ENCODE measurements at places on chromosomes 7 and 10. TPM values are rescaled to one million over a fixed set of nuclear protein-coding genes. Genes with fewer than 3 reads are reported as not detected.

DNA sequence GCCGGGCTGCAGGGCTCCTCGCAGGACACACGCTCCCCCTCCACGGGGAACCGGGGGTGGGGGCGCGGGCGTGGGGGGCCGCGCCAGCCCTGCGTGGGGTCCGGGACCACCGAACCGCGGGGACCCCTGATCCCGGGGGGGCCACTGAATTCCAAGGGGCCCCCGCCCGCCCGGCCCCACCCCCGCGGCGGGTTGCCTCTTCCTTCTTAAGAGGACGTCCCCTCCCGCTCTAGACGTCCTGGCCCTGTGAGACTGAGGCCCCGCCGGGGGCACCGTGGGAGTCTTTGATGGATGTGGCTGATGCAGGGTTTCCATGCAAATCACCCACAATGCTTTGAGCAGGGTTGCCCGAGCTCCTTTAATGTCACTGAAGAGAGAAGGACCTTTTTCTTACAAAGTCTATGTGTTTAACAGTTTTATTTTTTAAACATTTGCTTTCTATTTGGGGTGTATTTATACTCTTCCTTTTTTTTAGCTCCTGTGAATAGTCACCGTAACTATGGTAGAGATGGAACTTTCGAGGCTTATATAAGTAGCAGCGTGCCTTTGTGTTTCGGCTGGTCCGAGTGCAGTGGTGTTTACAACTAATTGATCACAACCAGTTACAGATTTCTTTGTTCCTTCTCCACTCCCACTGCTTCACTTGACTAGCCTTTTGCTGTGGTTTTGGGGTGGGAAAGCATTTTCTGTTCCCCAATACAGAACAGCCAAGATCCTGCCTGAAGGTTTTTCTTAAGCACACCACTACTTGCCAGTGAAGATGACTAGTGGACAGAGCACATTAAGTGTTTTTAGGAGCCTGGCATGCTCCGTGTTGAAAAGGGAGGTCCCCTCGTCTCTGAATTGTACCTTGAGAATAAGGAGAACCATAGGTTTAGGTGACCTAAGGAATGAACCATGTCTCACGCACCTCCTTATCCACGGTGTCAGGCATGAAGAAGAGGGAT is 44.8 kb downstream of the PDIA4 start:
- H3K4me3 ChIP-seq = peak overlapping the region; percentile 58
- H3K27me3 ChIP-seq = peaks cover 3% of the 10 kb centered on the region
- H3K36me3 ChIP-seq = no peaks in the 10 kb centered on the region
- peak; percentile 41 for DNase-seq
- peaks cover 11% of the 10 kb centered on the region for H3K4me1 ChIP-seq

DNA sequence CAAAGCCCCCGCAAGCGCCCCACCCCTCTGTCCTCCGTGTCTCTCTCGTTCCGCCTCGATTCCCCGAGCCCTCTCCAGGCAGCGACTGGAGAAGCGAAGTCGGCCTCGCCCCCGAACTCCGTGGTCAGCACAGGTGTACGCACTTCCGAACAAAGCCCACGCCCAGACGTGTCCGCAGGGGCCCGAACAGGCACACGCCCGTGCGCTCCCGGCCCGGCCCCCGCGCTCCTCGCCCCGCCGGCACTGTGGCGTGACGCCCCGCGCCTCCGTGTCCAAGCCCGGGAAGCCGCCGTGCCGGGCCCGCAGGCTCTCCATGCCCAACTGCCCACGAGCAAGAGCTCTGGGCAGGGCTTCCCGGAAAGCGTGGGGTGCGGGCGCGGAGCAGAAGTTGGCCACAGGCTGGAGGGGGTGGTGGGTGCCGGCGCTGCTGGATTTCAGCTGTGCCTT is 662 bp downstream of the NRCAM start:
- H3K4me1 ChIP-seq = peaks cover 31% of the 10 kb centered on the region
- H3K27ac ChIP-seq = no peak overlapping the region
- H3K36me3 ChIP-seq = no peaks in the 10 kb centered on the region
- H3K4me3 ChIP-seq = peak overlapping the region; percentile 71

DNA sequence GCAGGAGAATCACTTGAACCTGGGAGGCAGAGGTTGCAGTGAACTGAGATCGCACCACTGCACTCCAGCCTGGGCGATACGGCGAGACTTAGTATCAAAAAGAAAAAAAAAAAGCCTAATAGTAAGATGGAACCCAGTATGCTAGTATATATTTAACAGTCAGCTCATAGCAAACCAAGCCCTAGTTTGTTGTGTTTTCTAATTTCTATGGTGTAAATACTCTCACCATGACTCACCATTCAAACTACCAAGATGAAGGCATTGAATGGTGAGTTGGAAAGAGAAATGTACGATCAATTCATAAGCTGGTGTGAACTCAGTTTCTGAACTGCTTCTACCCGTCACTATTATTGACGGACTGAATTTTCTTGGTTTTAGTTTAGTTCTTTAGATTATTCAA is 173.7 kb upstream of the KAT6B start:
- DNase-seq = no peak
- H3K4me3 ChIP-seq = no peak overlapping the region
- no peak overlapping the region for H3K27ac ChIP-seq
- no peaks in the 10 kb centered on the region for H3K36me3 ChIP-seq
- no peaks in the 10 kb centered on the region for H3K27me3 ChIP-seq
- no peaks in the 10 kb centered on the region for H3K4me1 ChIP-seq

GRCh38 chr7:38438970-38439369 is 165.5 kb upstream of the TARP start:
- no peak overlapping the region for H3K4me3 ChIP-seq
- no peaks in the 10 kb centered on the region for H3K4me1 ChIP-seq
- H3K27me3 ChIP-seq = no peaks in the 10 kb centered on the region

- H3K4me3 ChIP-seq = no peak overlapping the region
- no peak overlapping the region for H3K27ac ChIP-seq
These were observed 73.7 kb upstream of the BAIAP2L1 start for GRCh38 chr7:98474558-98474957.

DNA sequence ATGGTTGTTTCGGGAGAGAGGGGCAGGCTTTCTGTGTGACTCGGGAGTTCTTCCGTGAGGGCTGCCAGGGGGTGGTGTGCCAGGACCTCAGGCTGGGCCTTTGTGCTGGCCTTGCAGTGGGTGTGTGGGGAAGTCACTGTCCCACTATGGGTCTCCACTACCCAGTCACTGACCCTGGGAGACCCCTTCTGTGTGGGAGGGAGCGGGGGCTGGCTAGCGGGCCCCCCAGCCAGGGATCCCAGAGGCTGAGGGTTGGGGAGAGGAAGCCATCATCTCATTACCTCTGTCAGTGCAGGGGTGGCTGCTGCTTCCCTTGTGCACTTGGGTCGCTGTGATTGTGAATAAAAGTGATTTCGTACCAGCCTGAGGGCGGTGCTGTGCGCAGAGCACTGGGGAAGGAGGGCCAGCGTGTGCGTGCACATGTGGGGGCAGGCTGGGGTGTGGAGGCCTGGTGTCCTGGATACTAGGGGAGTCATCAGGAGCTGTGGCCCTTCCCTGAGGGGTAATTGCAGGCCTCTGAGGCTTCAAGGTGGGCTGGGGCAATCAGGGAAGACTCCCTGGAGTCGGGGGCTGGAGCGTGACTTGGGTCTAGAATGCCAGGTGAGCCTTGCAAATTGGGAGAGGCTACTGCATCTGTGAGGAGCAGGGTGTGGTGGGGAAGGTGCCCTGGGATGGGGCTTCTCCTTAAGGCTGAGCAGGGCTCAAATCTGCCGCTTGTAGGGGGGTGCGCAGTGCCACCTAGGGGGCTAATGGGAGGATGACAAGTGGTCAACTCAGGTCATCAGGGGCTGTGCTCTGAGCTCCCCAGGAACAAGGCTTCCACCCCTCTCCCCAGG is 98.9 kb downstream of the NEURL1 start:
- H3K4me3 ChIP-seq = no peak overlapping the region
- H3K4me1 ChIP-seq = no peaks in the 10 kb centered on the region
- no peaks in the 10 kb centered on the region for H3K27me3 ChIP-seq
- peaks cover 12% of the 10 kb centered on the region for H3K36me3 ChIP-seq

DNA sequence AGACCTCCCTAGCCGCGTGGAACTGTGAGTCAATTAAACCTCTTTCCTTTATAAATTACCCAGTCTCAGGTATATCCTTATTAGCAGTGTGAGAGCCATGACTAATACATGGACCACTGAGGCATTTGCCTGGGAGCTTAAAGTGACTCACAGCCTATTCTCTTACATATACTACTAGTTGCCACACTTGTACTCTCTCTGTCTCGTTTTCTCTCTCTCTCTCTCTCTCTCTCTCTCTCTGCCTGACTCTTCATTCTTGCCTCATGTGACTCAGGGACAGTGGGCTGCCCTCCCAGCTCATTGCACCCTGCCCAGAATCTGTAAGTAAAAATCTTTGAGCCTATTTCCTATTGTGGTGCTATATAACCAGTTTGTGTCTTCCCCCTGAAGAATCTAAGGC is 238.5 kb upstream of the MAGI2 start:
- no peak overlapping the region for H3K27ac ChIP-seq
- no peak overlapping the region for H3K4me3 ChIP-seq
- no peaks in the 10 kb centered on the region for H3K27me3 ChIP-seq
- DNase-seq = no peak
- H3K36me3 ChIP-seq = no peaks in the 10 kb centered on the region

DNA sequence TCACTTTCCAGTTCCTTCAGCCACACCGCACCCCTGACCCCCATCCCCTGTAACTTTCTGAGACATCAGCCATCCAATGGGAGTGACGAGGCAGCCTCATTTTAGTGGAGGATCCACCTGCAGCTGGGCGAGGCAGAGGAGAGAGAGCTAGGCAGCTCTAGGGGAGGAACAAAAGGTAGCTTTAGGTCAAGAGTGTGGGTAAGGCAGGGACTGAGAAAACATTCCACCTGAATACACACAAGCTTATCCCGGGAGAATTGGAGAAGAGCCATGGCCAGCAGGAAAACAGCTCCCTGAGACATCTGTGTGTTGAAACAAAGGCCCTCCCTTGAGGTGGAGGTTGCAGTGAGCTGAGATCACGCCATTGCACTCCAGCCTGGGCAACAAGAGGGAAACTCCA is 6.7 kb upstream of the KLRG2 start:
- peak overlapping the region; percentile 46 for H3K27ac ChIP-seq
- peaks cover 6% of the 10 kb centered on the region for H3K4me1 ChIP-seq
- no peaks in the 10 kb centered on the region for H3K36me3 ChIP-seq
- DNase-seq = peak; percentile 39
- H3K27me3 ChIP-seq = peaks cover 25% of the 10 kb centered on the region

DNA sequence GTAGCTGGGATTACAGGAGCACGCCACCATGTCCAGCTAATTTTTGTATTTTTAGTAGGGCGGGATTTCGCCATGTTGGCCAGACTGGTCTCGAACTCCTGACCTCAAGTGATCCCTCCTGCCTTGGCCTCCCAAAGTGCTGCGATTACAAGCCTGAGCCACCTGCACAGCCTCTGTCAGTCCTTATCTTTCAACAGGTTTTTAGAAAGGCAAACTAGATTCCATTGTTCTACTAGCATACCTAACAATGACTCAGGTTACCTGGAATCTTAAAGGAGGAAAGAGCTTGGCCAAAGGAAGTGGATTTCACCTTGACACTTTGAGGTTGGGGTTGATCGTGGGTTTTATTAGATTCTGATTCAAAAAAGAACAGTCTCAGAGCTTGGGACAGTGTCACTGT is 3.2 kb downstream of the ABCC2 start:
- H3K27me3 ChIP-seq = no peaks in the 10 kb centered on the region
- H3K36me3 ChIP-seq = no peaks in the 10 kb centered on the region
- H3K27ac ChIP-seq = no peak overlapping the region

GRCh38 chr10:101695404-101695890 is 477 bp upstream of the FBXW4 start:
- peak overlapping the region; percentile 100 for H3K27ac ChIP-seq
- peaks cover 44% of the 10 kb centered on the region for H3K4me1 ChIP-seq
- no peaks in the 10 kb centered on the region for H3K36me3 ChIP-seq
- peak overlapping the region; percentile 92 for H3K4me3 ChIP-seq
- no peaks in the 10 kb centered on the region for H3K27me3 ChIP-seq

- H3K27ac ChIP-seq = no peak overlapping the region
- H3K4me1 ChIP-seq = peaks cover 14% of the 10 kb centered on the region
- H3K36me3 ChIP-seq = no peaks in the 10 kb centered on the region
- no peaks in the 10 kb centered on the region for H3K27me3 ChIP-seq
These were observed 44.5 kb upstream of the STK17A start for GRCh38 chr7:43538404-43538771.

- no peaks in the 10 kb centered on the region for H3K27me3 ChIP-seq
- DNase-seq = no peak
- no peak overlapping the region for H3K4me3 ChIP-seq
- H3K27ac ChIP-seq = no peak overlapping the region
- H3K36me3 ChIP-seq = no peaks in the 10 kb centered on the region
These were observed 75.4 kb downstream of the WDR11 start for GRCh38 chr10:120926611-120927010.

- DNase-seq = no peak
- H3K27ac ChIP-seq = no peak overlapping the region
- H3K4me1 ChIP-seq = no peaks in the 10 kb centered on the region
- H3K36me3 ChIP-seq = no peaks in the 10 kb centered on the region
- H3K27me3 ChIP-seq = no peaks in the 10 kb centered on the region
These were observed 308.3 kb upstream of the IGFBP3 start for GRCh38 chr7:46229409-46229808.

DNA sequence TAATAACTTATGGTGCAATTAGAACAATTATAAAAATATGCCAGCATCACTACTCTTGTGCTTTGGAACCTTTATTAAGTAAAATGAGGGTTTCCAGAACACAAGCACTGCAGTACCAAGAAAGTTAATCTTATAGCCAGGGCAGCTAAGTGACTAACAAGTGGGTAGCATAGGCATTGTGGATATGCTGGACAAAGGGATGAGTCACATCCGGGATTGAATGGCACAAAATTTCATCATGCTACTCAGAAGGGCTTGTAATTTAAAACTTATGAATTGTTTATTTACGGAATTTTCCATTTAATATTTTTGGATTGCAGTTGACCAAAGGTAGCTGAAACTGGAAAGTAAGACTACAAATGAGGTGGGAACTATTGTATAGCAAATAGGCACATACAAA is 250.6 kb downstream of the C7orf25 start:
- H3K4me3 ChIP-seq = no peak overlapping the region
- no peak overlapping the region for H3K27ac ChIP-seq
- H3K4me1 ChIP-seq = no peaks in the 10 kb centered on the region
- no peaks in the 10 kb centered on the region for H3K27me3 ChIP-seq
- H3K36me3 ChIP-seq = no peaks in the 10 kb centered on the region
- DNase-seq = no peak

DNA sequence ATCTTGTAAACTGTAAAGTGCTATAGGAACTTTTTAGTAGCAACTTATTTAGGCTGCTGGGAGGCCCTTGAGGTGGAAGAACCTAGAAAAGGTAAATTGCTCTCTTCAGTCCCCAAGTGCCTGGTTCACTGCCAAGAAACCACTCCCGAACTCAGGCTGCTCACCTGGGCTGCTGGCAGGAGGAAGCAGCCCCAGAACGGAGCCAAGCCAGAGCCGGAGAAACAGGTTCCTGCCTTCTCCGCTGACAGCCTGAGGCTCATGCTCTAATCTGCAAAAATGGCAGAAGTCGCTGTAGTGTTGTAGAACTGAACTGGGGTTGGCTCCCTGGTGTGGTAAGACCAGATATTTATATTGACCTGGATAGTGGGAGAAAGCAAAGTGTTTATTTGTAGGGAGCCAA is 136.0 kb downstream of the CUL2 start:
- H3K27ac ChIP-seq = no peak overlapping the region
- no peaks in the 10 kb centered on the region for H3K27me3 ChIP-seq
- no peak overlapping the region for H3K4me3 ChIP-seq
- H3K4me1 ChIP-seq = no peaks in the 10 kb centered on the region
- H3K36me3 ChIP-seq = no peaks in the 10 kb centered on the region

Gene EFCAB10
- total RNA-seq = not detected

Gene NANOS1
- 1.7 TPM for total RNA-seq

Gene UCN3
- 0.37 TPM for total RNA-seq

Gene ALOX5
- 5.1 TPM for total RNA-seq

Gene PDK4
- total RNA-seq = 176 TPM

Gene IFIT1
- total RNA-seq = 0.29 TPM

Gene GHRHR
- not detected for total RNA-seq

Gene IMPDH1
- total RNA-seq = 45.5 TPM

Gene RBM20
- total RNA-seq = not detected

Gene EN2
- not detected for total RNA-seq

Gene AGBL3
- 8.4 TPM for total RNA-seq

Gene CTAGE8
- total RNA-seq = 12.5 TPM

Measured in stomach (tissue), 19 donors.